Keratinocyte (primary cell): ENCODE measurements at places on chromosomes 16 and 17. TPM values are rescaled to one million over a fixed set of nuclear protein-coding genes. Genes with fewer than 3 reads are reported as not detected.

OR1D2 gene
- polyA plus RNA-seq: not detected in 3 replicates

- peak; percentile 21 for DNase-seq
Observed at GRCh38 chr16:11407047-11407982, 62.1 kb downstream of the RMI2 start.

DNA sequence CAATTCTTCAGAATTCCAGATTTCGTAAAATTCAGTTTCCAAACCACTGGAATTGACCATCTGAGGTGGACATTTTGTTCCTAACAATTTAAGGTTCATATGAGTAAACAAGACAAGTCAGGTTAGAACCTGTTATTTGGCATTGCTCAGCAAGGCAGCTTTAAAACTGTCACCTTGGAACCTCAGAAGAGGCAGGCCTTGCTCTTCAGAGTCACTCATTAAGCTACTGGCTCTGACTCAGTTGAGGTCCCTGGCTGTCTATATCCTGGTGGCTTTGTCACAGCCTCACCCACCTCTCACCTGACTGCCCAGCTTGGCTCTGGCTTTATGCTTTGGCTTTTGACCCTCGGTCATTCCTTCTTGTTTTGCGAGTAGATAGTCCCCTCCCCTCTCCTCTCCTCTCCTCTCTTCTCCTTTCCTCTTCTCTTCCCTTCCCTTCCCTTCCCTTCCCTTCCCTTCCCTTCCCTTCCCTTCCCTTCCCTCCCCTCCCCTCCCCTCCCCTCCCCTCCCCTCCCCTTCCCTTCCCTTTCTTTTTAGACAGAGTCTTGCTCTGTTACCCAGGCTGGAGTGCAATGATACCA, 238.4 kb downstream of the SHISA9 start:
- no peak for DNase-seq

- no peak for DNase-seq
Observed at GRCh38 chr17:28334171-28334570, 1.1 kb downstream of the IFT20 start.

DNA sequence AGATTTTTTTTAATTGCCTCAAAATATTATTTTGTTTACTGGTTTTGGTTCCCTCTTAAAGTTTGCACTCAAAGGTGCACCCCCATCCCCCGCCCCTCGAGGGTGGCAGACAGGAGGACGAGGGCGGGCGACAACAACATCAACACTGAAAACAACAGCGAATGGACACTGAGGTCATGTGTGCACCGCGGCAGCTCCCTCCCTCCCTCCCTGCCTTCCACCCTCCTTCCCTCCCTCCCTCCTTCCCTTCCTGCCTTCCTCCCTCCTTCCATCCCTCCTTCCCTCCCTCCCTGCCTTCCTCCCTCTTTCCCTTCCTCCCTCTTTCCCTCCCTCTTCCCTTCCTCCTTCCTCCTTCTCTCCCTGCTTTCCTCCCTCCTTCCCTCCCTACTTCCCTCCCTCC, 1.5 kb upstream of the OSGIN1 start:
- DNase-seq: no peak

- no peak for DNase-seq
Observed at GRCh38 chr16:57534337-57534880, 2.0 kb downstream of the CCDC102A start.
